ENCODE measurements at places on chromosomes 13 and 19.

- DNase-seq: no peak
Observed at GRCh38 chr13:77415253-77416071, 88.6 kb upstream of the MYCBP2 start.

DNA sequence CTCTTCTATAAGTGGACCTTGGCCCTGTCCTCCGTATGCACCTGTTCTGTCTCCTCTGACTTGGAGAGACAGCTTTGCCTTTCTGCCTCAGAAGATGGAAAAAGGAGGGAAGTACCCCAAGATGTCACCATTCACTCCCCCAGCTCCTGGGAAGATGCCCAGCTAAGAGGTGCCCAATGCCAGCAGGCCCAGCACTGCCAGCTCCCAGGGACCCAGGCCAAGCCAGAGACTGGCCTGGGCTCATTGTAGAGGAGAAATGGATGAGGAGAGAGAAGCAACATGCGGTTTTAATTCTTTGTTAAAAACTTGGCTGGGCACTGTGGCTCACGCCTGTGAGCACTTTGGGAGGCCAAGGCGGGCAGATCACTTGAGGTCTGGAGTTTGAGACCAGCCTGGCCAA, 111.5 kb upstream of the ZNF507 start:
- no peak for DNase-seq

GRCh38 chr13:31835932-31836331, 96.6 kb downstream of the RXFP2 start:
- no peak for DNase-seq

DNA sequence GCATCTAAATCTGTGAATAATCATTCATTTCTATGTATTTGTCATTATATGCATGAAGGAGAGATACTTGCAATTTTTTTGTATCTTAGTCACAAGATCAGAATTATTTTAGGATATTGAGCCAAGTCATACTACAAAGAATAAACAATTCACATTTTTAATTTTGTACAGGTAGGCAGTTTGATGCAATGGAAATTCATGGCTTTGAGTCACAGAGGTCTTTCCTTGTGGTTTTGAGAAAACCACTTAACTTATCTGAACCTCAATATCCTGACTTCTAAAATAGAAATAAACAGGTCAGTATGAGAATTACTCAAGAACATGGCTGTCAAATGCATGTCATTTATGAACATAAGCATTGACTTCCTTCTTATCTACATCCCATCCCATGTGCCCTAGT, 221.4 kb upstream of the SLC10A2 start:
- no peak for DNase-seq

DNA sequence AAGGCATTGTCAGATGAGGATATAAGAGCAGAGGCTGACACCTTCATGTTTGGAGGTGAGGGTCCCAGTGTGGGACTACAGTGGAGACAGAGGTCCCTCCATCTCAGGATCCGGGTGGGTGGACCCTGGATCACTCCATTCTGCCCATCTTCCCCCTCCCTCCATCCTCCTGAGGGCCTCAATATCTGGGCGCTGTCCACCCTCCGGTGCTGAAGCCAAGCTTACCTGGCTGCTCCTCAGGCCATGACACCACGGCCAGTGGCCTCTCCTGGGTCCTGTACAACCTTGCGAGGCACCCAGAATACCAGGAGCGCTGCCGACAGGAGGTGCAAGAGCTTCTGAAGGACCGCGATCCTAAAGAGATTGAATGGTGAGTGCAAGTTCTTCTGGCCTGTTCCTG, 11.9 kb downstream of the CYP4F12 start:
- DNase-seq: no peak

DNA sequence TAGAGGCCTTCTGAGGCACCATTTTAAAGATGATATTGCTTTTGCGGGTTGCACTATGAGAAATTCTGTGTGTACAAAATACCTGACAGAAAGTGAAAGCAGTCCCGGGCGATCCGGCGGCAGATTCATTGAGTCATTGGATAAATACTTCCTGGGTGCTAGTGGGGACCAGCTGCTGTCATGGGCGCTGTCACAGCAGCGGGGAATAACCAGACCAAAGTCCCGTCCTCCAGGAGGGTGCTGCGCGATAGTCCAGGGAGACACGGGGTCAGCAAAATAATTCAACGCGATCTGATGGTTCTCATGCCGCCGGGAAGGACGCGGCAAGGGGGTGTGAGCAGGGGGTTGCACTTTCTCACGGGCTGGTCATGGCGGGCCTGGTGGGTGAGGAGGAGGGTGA, 13.5 kb downstream of the ZFR2 start:
- peak; percentile 23 for DNase-seq

DNA sequence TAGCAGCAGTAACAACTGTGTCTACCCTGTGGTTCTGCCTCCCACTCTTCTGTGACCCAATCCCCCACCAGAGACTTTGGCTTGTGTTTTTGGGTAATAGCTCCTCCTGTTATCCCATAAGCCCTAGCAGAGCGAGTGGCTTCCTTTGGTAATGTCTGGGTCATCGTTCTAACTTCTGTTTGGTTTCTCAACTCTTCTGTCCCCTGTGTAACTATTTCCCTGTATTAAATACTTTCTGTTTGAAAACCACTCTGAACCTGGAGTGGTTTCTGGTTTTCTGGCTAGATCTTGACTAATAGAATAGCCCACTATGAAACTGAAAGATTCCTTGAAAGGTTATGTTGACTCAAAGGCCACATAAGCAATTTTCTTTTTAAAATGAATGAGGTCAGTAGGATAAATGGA, 350.0 kb downstream of the DCT start:
- no peak for DNase-seq

- no peak for DNase-seq
Observed at GRCh38 chr19:45451131-45451849, 16.5 kb upstream of the FOSB start.

- DNase-seq: no peak
Observed at GRCh38 chr13:35729926-35730627, 253.6 kb upstream of the MAB21L1 start.

- no peak for DNase-seq
Observed at GRCh38 chr13:48532256-48532505, 699 bp downstream of the RCBTB2 start.

GRCh38 chr13:24911133-24911908, 147.4 kb downstream of the RNF17 start:
- peak; percentile 3 for DNase-seq

- DNase-seq: no peak
Observed at GRCh38 chr19:43470288-43470687, 4.9 kb upstream of the LYPD3 start.

DNA sequence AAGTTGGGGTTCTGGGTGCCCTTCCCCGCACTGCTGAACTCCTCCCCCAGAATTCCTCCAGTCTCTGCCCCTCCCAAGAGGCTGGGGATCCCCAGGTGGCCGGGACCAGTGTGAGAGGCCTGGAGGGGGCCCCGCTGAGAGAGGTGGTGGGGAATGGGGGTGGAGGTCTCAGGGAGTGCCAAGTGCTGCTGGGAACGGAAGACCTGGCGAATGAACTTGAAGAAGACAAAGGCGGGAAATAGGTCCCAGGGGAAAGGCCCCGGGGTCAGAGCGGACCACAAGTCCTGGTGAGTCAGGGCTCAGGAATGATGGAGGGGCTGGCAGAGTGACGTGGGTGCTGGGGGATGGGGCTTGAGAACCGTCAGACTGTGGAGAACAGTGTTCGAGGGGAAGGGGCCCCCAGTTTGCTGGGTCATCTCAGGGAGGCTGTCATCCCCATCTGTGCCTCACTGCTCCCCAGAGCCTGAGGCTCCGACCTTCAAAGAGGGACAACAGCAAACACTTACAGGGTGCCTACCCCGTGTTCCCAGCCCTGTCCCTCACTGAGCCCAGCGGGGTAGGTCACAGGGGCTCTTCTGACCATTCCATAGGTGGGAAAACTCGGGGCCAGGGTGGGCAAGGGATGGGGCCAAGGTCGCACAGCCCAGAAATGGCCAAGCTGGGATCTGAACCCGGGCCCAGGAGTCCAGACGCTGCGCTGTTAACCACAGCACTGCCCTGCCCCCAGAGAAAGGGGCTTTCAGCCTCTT, 16.0 kb upstream of the SEMA6B start:
- peak; percentile 92 for DNase-seq

- no peak for DNase-seq
Observed at GRCh38 chr13:92265408-92265807, 867.0 kb downstream of the GPC5 start.

DNA sequence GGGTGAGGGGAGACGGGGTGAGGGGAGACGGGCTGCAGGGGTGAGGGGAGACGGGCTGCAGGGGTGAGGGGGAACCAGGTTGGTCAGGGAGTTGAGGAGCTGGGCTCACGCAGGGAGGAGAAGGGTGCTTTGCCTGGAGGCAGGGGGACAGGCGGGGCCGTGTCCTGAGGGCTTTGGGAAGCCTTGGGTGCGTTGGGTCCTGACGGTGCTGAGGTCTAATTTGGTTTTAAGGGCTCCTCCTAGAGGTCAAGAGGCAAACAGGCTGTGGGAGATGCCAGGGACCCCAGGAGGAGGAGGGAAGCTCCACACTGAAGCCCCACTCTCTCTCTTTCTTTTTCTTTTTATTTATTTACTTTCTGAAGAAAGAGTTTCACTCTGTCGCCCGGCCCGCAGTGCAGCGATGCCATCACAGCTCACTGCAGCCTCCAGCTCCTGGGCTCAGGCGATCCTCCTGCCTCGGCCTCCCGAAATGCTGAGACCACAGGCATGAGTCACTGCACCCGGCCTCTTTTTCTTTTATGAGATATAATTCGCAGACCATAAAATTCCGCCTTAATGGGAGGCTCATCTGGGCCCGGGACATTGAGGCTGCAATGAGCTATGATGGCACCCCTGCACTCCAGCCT, 9.3 kb upstream of the MISP start:
- DNase-seq: peak; percentile 31

- DNase-seq: no peak
Observed at GRCh38 chr19:13068085-13068846, 34.4 kb downstream of the LYL1 start.

DNA sequence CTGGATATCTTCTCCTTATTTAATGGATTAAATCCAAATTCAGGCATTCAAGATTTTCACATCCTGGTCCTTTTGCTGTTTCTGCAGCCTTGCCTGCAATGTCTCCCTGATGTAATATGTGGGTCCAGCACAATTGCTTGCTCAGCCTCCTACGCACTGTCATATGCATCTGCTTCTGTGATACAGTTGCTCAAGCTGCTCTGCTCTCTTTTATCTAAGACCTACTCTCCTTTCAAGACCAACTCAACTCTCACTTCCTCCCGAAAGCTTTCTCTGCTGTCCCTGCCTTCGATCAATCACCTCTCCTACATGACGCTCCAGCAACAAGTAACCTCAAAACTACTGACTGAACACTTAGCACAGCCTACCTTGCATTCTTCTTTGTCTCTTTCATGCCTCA, 138.2 kb downstream of the DCLK1 start:
- no peak for DNase-seq

- no peak for DNase-seq
Observed at GRCh38 chr13:95246292-95247082, 54.8 kb downstream of the ABCC4 start.

- no peak for DNase-seq
Observed at GRCh38 chr19:52648336-52649016, 10.3 kb upstream of the ZNF83 start.

GRCh38 chr13:86906127-86906874, 764.9 kb upstream of the SLITRK5 start:
- no peak for DNase-seq

GRCh38 chr19:58083021-58083420, 15.0 kb downstream of the ZSCAN18 start:
- DNase-seq: no peak

DNA sequence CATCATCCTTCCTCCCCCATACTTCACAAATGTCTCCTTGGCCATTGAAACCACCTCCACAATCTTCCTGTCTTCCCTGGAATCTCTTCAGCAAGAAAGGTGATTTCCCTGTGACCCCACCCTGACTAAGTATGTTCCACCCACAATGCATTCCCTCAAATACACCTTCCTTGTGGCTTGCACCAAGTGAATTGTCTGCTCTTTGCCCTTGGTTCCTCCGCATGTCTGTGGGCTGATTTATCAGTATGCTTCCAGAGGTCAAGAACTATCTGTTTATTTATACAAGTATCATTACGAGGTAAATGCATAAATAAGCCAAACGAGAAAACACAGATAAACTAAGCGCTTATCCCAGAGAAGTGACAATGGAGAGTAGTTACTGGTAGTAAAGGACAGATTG, 45.4 kb upstream of the POMP start:
- no peak for DNase-seq

DNA sequence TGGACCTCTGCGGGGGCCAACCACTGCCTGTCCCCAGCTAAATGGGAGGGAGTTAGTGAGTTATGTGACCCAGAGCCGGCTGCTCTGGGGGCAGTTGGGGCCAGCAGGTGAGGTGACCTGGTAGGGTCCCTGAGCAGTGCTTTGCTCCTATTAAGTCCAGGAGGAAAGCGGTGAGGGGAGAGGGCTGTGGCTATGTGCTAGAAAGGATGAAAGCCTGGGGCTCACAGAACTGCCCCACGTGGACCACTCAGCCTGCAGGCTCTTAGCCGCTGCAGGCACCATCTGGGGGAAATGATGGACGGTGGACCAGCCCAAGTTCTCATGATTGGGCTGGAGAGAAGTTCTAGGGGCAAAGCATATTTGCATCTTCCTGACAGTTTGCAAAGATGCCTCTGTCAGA, 67.6 kb upstream of the ZNF536 start:
- DNase-seq: no peak

DNA sequence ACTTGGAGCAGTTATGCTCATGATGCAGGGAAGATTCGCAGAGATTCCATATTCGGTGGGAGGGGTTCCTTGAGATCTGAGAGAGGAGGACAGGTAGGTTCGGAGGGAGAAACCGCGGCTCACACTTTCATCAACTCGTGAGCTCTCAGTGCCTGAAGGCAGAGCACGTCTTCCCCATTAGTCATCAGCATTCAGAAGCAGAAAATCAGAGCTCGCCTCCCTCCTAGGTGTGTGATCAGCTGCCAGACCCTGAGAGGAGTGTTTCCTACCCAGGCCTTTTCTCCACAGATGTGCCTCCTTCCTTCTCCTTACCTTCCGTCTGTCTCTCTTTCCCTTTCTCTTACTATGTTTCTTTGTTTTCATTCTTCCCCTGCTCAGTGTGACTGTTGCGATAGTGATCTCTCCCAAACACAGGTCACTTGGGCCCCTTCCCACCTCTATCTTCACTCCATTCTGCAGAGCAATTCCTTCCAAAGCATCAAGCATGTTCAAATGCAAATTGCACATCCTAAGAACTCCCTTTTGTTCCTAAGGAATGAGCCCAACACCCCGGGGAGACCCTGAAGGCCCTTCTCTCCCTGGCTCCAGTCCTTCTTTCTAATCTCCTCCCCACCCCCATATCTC, 389.5 kb downstream of the UQCRFS1 start:
- DNase-seq: no peak

GRCh38 chr13:36261011-36261410, 36.6 kb downstream of the CCDC169 start:
- no peak for DNase-seq

GRCh38 chr19:5036698-5037563, 68.0 kb downstream of the KDM4B start:
- DNase-seq: no peak

- DNase-seq: peak; percentile 12
Observed at GRCh38 chr13:100100115-100100879, 11.4 kb downstream of the PCCA start.

GRCh38 chr19:48355365-48355954, 8.3 kb downstream of the TMEM143 start:
- no peak for DNase-seq
